ENCODE measurements at places on chromosomes 3 and 15.

GRCh38 chr3:139284221-139284620 is 59.6 kb upstream of the MRPS22 start:
- DNase-seq = no peak

DNA sequence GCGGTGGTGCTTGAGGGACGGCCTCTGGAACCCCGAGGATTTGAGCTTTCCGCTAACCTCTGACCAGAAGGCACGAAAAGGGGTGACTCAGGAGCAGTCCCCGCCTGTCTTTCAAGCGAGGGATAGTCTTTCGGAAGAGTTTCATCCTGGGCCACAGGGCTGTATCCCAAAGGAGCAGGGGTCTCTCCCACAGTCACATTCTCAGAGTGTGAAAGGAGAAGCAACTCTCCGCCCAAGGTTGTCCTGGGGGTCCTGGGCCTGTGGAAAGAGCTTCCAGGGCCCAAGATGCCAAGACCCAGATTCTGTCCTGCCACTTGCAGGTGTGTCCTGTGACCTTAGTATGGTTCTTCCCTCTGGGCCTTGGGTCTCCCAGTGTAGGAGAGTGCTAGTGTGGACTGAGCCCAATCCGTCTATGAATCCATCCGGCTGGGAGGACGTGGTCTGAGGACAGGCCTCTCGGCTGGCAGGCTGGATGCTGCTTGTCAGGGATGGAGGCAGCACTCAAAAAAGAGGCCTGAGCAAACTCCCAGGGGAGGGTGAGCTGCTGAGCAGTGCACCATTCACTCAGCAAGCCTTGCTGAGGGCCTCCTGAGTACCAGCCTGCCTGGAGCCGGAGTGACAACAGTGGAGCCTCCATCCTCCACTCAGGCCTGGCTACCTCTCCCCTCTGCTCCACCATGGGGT is 1.6 kb upstream of the DUSP7 start:
- DNase-seq = no peak

DNA sequence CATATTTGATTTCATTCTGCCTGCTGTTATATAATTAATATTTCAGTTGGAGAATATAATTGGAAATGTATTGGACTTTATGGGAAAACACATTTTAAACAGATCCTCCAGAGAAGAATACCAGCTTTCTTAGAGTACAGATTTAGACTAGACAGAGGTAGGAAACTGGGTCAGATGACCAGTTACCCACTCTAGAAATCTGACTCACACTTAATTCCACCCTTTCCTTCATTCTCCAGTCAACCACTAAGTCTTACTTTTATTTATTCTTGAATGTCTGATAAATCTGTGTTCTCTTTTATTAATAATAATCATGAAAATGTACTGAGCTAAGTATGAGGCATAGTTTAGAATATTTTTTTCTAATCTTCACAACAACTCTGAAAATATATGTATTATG is 110.7 kb downstream of the LRRC49 start:
- no peak for DNase-seq

- DNase-seq = no peak
Observed at GRCh38 chr15:72182673-72183072, 14.9 kb downstream of the GRAMD2A start.

- no peak for DNase-seq
Observed at GRCh38 chr3:30643763-30644462, 37.5 kb downstream of the TGFBR2 start.

- peak; percentile 16 for DNase-seq
Observed at GRCh38 chr3:33047842-33048834, 48.8 kb downstream of the GLB1 start.

- no peak for DNase-seq
Observed at GRCh38 chr3:187334904-187335303, 33.3 kb upstream of the RTP4 start.

DNA sequence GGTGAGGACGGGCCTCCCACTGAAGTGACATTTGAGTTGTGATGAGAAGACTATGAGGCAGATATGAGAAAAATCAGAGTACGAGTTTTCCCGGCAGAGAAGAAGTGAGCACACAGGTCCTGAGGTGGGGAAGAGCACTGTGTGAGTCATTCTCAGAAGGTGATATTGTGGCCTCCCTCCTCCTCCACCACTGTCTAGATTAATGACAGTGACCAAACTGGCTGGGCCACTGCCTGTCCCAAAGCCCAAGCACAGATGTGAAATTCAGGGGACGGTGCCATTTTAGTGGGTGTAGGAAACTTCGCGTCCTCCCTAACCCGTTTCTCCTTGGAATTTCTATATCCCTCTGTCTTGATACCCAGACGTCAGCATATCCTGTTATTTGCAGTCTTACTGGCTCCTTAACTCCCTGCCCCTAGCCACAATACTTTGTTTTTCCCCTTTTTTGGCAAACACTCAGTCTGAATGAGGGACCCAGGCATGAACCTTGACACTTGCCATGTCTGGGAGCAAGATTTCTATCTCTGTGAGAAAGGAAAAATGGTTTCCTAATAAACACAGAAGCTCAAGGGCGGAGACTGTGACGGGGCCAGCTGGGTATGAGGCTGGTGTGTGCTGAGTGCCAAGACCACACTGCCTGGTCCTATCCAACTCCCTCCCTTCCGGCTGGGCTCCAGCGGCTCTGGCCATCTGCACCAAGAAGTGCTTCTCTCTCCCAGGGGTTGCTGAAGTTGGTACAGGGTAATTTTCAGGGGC is 15.2 kb downstream of the PRICKLE2 start:
- peak; percentile 55 for DNase-seq

DNA sequence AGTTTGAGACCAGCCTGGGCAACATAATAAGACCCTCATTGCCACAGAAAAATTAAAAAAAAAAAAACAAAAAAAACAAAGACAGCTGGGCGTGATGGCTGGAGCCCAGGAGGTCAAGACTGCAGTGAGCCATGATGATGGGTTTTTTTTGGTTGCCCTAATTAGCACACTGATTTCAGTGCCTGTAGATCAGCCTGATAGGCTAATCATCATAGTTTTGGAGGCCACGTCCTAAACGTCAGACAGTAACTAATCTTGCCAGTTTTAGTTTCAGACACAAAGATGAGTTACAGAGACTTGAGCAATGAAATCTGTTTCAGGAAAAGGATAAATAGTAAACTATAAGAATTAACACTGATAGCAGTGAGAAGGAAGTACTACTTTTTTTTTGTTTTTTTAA is 55.4 kb downstream of the LRCH3 start:
- DNase-seq = no peak

DNA sequence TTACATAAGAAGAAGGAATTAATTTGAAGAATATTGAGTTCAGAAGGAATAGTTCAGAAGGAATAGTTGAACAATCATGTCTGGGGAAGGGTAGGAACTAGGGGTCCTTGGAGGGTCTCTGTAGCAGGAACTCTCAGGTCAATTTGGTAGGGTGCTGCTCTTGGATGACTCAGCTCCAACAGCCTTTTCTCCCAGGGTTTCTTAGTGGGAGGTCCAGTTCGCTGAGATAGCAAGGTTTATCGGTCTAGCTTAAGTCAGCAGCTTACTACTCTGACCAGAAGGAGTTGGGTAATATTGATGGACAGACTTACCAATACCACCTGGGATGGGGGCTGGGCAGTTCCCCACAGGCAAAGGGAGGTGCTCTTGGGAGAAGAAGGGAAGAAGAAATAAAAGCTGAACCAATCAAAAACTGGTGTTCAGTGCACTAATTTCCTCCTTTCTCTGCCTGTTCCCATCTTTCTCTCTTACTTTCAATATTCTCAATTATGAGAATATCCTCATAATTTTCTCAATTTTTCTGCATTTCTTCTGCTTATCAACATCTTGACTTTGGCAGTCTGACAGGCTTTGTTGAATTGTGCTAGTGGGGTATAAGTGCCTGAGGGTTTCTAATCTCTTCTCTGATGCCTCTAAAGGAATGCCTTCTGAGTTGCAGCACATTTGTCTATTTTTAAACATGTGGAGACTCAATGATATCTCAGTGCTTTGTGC is 14.4 kb upstream of the MITF start:
- no peak for DNase-seq

- no peak for DNase-seq
Observed at GRCh38 chr3:188446766-188447165, 292.8 kb downstream of the LPP start.

DNA sequence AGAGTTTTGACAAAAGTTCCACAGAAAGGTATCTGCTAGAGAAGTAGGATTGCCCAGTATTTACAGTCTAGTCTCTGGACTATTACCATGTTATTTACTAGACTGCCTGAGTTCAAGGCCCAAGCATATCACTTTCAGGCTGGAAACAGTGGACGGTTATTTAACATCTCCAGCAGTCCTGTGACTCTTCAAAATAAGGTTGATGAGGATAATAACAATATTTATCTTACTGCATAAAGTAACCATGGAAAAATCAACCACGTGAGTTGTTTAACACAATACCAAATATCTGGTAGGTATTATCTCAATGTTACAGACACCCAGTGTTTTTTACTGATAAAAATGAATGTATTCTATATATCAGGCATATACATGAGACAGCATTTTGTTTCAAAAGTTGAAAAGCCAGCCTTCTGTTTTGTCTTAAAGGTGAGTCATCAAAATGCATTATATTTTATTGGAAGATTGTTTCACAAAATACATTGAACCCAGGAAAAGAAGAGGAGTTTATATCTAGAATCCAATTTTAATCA is 535.8 kb downstream of the TBL1XR1 start:
- DNase-seq = no peak

GRCh38 chr3:136120373-136121348 is 75.5 kb downstream of the MSL2 start:
- no peak for DNase-seq

- no peak for DNase-seq
Observed at GRCh38 chr3:69764861-69765260, 25.6 kb downstream of the MITF start.

DNA sequence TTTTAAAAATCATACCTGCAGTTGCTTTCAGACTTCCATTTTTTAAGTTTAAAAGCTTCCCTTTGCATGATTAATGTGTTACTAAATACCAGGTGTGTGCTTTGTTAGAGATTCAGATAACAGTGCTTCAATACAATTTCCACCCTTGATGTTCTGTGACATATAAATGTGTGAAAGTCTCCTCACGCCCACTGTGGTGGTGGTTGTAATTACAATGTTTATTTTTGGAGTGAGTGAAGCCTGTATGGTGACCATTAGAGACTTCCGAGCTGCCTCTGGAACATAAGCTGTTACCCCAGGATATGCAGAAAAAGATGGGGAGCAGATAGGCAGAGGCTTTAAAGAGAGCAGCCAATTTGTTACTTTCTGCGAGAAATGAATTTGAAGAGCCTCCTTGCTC is 57.2 kb downstream of the P3H2 start:
- no peak for DNase-seq

DNA sequence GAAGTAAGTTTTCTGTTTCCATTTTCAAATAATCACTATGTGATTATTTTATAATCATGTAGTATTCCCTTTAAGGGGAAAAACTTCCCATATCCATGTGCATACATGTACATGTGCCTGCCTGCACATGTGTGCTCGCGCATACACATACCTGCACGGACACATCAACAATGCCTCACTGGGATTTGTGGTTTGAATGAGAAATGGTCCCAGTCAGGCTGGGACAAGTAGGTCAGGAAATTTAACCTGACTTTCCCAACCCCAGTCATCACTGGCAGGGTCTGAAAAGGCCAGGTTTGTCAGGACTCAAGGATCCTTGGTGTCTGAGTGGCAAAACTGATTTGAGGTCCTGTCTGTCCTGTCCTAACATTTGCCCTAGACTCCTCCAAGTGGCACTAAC is 109.3 kb upstream of the MRPS22 start:
- no peak for DNase-seq

DNA sequence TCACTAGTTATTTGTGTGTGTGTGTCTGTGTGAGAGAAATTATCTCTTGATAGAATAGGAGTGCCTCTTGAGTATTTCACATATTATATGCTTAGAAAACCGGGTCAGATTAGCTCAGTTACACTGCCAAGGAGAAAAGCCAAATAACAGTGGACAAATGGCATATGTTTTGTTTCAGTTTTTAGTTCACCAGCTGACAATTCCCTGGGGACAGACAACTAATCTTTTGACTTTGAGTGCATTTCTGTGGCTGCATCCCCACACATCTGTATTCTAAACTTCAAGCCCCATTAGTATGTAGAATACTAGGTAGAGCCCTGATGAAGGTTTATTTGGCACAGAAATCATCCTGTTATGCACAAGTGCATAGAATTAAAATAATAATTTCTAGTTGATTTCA is 227.7 kb upstream of the CNTN3 start:
- no peak for DNase-seq

- DNase-seq = no peak
Observed at GRCh38 chr3:66486646-66487045, 14.2 kb downstream of the LRIG1 start.

GRCh38 chr3:18223571-18223970 is 201.6 kb downstream of the SATB1 start:
- DNase-seq = no peak

DNA sequence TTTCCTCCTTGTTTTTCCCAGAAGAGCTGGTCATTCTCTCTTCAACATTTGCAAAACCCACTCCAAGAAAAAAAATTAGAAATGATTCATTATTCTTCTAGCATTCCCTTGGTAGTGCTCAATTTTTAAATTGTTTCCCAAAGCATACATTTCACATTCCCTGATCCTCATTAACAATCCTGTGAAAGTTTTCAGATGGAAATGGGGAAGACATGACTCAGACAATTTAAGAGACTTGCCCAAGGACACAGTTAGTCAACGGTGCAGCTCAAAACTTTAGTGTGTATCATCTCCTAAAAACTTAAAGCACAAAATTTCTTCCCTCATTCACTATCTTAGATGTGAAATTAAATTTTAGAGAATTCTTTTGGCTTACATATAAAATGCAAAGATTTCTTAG is 17.1 kb upstream of the ABI3BP start:
- no peak for DNase-seq

DNA sequence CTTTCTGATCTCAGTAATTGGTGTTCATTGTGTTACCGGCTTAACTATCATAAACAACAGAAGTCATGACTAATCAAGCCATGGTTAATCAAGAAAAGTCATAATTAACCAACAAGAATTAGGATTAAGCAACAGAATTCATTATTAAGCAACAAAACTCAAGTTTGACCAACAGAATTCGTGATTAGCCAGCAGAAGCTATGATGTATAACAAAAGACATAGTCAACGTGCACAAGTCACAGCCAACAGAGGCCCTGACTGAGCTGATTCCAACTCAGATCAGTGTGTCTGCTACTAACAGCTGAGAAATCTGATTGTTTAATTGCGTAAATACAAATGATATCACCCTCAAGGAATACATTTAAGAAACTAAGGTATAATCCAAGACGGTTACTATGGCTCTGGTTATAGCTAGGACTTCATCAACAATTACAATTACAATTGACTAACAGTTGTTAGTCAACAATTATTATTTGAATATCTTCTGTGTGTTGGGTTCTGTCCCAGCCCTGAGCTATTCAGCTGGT is 67.7 kb downstream of the RARB start:
- no peak for DNase-seq

GRCh38 chr3:43369404-43370292 is 83.3 kb downstream of the SNRK start:
- no peak for DNase-seq

Measured in hippocampal formation (tissue), 2 donors.